Activated CD8-positive, alpha-beta memory T cell treated with anti-CD3 and anti-CD28 coated beads for 24 hours (primary cell): ENCODE measurements at places on chromosomes 7 and 10.
A peak's percentile ranks its signal among the peaks of the same experiment; 100 is the strongest.

DNA sequence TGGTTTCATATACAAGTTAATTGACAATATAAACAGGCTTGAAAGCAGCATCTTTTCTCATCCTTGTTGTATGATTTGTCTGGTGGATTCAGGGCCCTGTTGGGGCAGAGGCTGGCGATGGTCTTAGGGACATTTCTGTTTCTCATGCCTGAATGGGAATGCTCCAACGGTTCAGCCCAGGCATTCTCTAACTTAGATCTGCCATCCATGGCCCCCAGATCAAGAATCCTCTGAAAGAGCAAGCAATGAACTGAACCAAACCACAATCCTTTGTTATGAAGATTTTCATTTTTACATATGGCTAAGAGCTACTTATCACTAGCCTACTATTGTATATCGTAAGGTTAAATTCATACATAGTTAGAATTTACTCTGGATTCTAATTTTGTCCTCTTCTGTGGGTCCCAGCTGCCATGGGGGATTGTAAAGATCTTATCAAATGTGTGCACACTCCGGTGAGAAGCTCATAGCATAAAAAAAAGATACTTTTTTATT, 163.9 kb downstream of the COBL start:
- DNase-seq, result no peak

GRCh38 chr7:151987748-151988529, 31.7 kb downstream of the GALNTL5 start:
- DNase-seq, result no peak

GRCh38 chr10:66925896-66926715, at the start of gene LRRTM3:
TSS of gene LRRTM3 (plus strand) at chr10:66926036.
- DNase-seq, result no peak

- DNase-seq, result no peak
Measured at GRCh38 chr10:31121757-31122577, 90.3 kb upstream of the ZNF438 start.

GRCh38 chr7:76260171-76260703, 42.2 kb upstream of the HSPB1 start:
- DNase-seq, result peak; percentile 69

DNA sequence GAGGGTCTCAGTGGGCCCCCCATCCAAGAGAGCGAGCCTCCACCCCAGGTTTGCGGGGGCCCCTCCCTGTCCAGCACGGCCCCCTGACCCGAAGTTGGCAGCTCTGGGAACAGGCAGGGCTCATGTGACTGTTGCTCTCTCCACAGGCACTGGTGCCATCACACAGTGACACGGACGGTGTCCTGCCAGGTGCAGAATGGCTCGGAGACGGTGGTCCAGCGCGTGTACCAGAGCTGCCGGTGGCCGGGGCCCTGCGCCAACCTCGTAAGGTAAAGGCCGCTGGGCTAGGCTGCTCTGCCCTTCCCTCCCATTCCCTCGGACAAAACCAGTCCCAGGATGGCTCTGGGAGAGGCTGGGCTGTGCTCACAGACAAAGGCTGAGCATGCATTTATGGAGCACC, 57.2 kb downstream of the COL26A1 start:
- no peak for DNase-seq
